ENCODE measurements at places on chromosomes 5 and 9. TPM values are rescaled to one million over a fixed set of nuclear protein-coding genes. Genes with fewer than 3 reads are reported as not detected.

- H3K4me1 ChIP-seq: no peaks in the 10 kb centered on the region
- H3K4me3 ChIP-seq: no peak overlapping the region
- H3K36me3 ChIP-seq: no peaks in the 10 kb centered on the region
- no peak for DNase-seq
- H3K27ac ChIP-seq: no peak overlapping the region
- no peaks in the 10 kb centered on the region for H3K27me3 ChIP-seq
These were observed 39.6 kb downstream of the SLC38A9 start for GRCh38 chr5:55672477-55672911.

DNA sequence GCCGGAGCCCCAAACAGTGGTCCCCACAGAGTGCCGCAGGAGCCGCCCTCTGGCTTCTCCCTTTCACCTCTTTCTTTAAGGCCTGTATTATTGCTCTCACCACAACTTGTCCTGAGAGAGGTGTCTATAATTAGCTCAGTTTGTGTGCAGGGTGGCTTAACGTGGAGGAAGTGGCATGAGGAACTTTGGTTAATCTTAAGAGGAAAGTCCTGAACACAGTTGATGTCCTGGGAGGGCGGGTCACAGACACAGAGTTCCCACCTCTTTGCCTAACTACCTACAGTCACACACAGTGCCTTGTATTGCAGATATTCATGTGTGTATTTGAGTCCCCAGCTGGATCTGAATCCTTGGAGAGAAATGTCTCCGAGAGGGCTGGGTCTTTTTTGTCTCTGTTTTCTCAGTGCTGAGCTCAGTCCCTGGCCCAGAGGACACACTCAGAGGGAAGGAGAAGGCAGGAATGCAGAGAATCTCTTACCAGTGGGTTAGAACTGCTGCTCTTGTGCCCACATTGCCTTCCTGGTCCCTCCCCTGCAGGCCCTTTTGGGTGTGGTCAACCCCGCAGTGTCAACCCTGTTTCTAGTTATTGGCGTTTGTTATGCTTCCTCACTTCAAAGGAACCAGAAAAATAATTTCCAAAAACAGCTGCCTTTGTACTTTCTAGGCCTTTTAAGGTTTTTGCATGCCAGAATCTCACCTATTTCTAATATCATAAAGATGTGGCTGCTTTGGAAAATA is 392.5 kb downstream of the KDM4C start:
- no peaks in the 10 kb centered on the region for H3K36me3 ChIP-seq
- no peaks in the 10 kb centered on the region for H3K27me3 ChIP-seq
- no peak overlapping the region for H3K4me3 ChIP-seq
- DNase-seq: no peak
- no peaks in the 10 kb centered on the region for H3K4me1 ChIP-seq

- no peaks in the 10 kb centered on the region for H3K36me3 ChIP-seq
- DNase-seq: no peak
- no peaks in the 10 kb centered on the region for H3K27me3 ChIP-seq
- no peak overlapping the region for H3K4me3 ChIP-seq
- H3K4me1 ChIP-seq: no peaks in the 10 kb centered on the region
- no peak overlapping the region for H3K27ac ChIP-seq
These were observed 98.1 kb upstream of the CCDC112 start for GRCh38 chr5:115394531-115394930.

- H3K36me3 ChIP-seq: no peaks in the 10 kb centered on the region
- no peaks in the 10 kb centered on the region for H3K4me1 ChIP-seq
- no peak overlapping the region for H3K27ac ChIP-seq
These were observed 8.8 kb upstream of the GLIPR2 start for GRCh38 chr9:36127652-36128244.

The LCN15 gene
- 0.61 TPM for total RNA-seq

Data from H1 (cell line).